ENCODE measurements at places on chromosomes 5 and 9.

DNA sequence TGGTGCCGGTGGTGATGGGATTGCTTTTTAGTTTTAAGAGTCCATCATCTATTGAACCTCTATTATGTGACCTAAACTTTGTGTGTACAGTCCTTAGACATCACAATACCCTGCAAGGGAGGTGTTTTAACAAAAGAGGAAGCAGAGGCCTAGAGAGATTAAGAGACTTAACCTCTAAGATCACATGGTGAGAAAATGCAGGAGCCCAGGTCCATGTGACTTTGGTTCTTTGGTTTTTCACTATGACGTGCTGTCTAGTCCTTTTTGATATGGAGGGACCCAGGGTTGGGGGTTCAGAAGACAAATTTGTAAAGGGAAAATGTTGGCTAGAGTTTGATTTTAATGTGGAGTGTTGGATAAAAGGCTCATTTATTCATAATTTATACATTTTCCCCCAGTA, 34.1 kb upstream of the TRMT10B start:
- no peak for DNase-seq

DNA sequence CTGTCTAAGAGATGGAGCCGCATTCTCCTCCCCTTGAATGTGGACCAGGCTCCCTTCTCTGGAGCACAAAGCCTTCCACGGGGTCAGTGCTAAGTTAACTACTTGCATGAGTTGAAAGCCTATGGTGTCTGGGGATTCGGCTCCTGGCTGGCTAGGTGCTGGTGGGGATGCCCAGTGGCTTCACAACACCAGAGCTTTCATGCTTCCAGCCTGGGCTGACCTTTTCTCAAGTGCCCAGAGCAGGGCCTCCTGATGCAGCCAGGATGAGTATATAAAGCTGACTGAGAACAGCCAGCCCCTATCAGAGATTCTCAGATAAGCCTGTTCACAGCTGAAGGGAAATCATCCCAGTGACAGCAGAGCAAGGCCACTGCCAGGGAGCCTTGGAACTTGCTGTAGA, 11.8 kb downstream of the GALNT12 start:
- no peak for DNase-seq

DNA sequence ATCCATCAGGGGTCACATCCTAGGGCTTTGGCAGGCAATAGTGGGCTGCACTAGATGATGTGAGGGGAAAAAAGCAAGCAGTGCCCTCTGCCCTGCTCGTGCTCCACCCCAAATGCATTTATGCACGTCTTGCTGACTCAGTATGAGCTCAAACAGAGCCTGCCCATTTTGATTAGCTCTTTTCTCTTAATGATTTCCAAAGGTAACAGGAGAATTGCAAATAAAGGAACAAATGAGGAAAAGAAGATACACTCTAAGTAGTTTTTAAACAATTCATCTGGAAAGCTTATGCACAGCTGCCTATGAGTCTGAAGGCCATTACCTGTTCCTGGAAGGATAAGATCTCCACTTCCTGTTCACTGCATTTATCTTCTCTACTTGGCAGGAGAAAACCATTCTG, 364.2 kb downstream of the TMEM232 start:
- no peak for DNase-seq

GRCh38 chr5:109945097-109945678, 255.5 kb downstream of the MAN2A1 start:
- no peak for DNase-seq

GRCh38 chr5:125634216-125634835, 788.9 kb upstream of the GRAMD2B start:
- no peak for DNase-seq

DNA sequence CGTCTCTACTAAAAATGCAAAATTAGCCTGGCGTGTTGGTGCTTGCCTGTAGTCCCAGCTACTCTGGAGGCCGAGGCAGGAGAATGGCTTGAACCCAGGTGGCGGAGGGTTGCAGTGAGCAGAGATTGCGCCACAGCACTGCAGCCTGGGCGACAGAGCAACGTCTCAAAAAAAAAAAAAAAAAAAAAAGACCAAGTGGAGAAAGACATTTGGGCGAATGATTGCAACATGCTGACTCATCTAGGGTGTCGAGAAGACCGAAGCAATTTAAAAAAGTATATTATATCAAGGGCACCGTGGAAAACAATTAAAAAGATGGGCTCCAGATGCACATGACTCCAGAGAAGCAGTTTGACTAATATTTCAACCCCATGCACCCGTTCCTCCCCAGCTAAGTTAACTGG, 9.2 kb downstream of the KLF4 start:
- DNase-seq = no peak

DNA sequence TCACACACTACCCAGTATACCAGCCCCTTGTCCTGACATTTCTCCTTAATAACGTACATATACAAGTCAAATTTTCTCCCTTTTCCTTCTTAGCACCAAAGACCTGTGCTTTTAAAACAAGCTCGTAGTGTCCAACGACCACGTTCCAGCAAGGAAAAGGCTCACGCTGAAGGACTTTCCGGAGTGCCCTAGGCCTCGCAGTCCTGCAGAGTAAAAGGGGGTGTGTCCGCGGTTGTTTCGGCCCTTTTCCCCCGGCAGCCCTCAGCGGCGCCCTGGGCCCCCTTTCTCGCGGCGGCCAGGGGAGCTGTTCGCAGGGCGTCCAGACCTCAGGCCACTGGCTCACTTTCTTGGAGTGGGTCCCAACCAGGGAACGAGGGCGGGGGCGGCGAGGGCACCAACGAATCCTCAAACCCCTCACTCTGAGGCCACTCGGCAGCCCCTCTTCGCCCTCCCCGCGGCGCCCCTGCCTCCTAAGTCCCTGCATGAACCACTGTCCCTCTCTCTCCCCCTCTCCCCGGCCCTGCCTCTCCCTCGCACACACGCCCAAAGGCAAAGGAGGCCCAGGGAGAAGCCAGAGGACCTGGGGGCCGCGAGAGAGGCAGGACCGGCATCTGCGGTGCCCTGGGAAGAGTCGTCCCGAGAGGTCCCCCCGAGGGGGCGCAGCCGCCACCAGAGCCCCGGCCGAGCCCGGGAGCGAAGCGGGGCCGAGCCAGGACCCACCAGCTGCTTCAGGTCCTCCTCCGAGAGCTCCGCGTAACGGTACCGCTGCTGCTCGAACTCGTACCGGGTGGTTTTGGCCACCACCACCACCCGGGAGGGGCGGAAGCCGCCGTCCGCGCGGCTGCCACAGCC, 720 bp downstream of the NADK2 start:
- peak; percentile 11 for DNase-seq

DNA sequence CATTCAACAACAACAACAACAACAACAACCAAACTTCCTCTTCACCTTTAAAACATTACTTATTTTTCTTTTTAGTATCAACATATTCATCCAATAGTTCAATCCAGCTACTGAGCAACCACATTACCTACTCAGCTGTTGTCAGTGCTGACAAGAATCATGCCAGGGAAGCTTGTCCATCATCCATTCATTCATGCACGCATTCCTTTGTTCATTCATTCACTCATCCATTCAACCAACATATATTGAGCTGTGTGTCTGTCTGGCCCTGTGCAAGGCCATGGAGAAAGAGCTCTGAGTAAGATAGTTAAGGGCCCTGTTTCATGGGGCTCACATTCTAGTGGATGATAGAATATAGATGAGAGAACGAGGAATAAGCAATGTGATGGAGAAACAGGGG, 80.2 kb upstream of the TBC1D2 start:
- no peak for DNase-seq

- no peak for DNase-seq
Observed at GRCh38 chr9:130181678-130182380, 9.6 kb downstream of the NCS1 start.

DNA sequence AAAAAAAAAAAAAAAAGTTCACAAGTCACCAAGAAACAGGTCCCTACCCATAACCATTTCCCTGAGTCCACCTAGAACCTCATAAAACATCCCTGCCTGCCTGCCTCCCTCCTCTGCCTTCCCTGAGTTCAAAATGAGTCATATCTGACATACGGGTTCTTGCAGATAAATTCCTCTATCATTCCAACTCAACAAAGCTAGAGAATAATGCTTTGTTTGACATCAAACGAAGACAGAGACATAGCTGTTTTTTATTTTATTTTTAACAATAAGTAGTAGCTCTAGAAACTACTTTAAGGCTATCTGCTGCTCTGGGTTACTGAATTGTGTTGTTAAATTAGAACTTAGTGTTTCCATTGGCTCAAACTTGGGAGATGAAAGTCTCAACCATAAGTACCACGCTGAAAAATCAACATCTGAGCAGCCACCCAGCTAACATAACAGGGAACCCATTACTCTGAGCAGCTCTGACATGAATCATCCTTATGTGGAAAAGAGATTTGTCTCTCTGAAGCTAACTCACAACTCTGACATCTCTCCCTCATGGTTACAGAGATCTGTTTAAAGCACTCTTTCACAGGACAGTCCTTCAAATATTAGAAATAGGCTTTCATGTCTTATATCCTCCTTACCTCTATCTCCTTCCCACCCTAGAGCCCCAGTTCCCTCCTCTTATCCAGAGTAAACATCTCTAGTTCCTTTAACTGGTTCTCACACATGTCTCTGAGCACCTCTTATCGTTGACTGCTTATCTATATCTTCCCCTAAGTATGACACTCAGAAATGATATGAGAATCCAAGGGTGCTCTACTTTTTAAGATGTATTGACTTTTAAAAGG, 12.1 kb downstream of the TMEM245 start:
- DNase-seq = no peak

- DNase-seq = no peak
Observed at GRCh38 chr9:78366827-78367226, 69.9 kb downstream of the PSAT1 start.

GRCh38 chr5:75736273-75736672, 19.0 kb upstream of the POC5 start:
- DNase-seq = no peak

GRCh38 chr5:67050635-67051034, 146.0 kb downstream of the CD180 start:
- DNase-seq = no peak

DNA sequence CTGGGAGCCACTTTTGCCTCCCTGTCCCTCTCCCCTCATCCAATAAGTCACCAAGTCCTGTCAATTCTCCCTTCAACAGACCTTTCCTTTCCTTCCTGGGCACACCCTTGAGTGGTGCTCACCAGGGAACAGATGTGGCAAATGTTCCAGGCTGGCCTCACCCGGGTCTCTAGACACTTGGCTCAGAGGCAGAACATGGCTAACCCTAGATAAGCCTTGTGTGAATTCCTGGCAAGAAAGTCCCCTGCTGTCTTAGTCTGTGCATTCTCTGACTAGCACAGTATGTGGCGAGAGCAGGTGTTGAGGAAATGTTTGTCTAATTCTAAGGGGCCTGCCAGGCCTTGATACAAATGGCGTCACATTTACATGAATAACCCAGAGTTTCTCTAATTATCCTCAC, 41.2 kb upstream of the PTGS1 start:
- DNase-seq = no peak

DNA sequence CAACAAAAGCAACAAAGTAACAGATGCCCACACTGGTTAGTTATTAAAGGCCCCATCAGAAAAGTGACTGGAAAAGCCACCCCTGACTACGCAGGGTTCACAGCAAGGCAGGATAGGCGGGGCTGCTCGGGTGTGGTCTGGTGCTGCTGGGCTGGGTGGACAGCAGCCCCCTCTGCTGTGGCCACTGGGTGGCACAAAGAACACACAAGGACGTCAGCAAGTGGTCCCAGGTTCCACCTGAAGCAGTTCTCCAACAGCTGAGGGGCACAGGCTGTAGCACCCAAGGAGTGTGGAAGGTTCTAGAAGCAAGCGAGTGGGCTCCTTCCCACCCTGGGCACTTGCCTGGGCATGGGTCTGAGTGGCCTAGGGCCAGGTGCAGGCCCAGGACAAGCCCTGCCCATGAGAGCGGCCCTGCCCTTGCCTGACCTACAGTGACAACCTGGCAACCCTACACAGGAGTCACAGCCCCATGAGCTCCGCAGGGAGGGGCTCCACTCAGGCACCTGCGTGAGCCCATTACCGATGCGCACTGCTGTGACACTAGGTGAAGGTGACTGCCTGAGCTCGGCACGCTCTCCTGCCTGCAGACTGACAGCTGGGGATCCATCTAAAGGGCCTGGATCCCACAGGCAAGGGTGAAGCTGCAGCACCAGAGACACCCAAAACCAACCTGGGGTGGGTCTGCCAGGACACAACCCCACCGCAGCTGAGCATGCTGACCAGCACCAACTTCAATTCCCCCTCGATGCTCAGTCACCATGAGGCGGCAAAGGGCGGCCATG, 8.1 kb downstream of the BRD9 start:
- DNase-seq = no peak

GRCh38 chr5:152329761-152330283, 75.3 kb downstream of the NMUR2 start:
- DNase-seq = no peak

DNA sequence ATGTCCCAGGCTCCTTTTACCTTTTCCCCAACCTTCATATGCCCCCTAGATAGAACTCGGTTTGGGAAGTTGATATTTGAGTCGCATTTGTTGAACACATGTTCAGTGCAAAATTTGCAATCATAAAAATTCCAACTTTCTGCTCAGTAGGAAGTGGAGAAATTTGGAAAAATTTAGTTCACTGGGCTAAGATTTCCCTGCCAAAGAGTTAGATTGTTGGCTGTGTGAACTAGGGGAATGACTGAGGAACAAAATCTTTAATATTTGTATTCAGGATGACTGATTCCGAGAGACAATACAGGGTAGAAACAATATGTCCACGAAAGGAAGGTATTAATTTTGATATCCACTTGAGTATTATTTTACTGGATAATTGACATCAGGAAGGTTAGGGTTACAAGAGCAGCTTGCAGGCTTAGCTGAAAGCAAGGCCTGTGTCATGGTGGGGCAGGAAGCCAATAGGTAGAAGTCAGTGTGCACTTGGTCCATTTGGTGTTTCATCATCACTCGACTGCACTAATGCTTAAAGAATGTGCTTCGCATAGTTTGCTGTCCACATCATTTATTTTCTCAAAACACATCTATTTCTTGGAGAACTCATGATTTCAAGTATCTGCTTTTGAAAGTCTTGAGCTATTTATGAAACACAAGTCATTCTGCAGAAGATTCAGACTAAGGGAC, 59.4 kb upstream of the GNA14 start:
- DNase-seq = no peak

- DNase-seq = no peak
Observed at GRCh38 chr9:118918180-118918579, 451.1 kb downstream of the BRINP1 start.

DNA sequence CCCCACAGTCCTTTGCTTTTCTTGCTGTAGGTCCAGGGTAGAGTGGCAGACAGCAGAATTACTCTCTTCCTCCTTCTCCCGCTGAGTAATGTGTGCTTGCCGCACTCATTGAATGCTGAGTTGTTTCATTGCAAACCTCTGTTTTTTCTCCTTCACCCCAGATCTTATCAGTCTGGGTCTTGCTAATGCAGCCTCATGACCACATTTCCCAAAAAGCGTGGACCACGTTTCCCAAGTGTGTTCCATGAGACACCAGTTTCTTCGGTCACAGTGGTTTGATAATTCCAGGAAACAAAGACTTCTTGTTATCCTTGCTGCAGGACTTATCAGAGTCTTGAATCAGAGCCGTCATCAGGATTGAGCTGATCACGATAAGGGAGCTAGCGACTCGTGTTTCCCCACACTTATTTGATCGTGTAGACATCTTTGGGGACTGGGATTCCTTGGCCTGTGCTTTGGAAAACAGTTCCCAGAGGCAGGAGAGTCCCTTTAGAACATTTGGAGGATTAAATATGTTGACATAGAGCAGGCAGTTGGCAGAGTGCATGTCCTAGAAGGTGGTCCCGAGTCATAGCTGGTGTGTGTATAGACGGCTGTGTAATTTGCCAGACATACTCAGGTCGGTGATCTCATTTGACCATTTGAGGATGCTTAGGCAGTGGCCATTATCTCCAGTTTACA, 4.4 kb downstream of the LRRC8A start:
- DNase-seq = no peak

Measured in NT2/D1 (cell line).